Iris pigment epithelial cell (primary cell): ENCODE measurements at places on chromosomes 4 and X.
A peak's percentile ranks its signal among the peaks of the same experiment; 100 is the strongest.

DNA sequence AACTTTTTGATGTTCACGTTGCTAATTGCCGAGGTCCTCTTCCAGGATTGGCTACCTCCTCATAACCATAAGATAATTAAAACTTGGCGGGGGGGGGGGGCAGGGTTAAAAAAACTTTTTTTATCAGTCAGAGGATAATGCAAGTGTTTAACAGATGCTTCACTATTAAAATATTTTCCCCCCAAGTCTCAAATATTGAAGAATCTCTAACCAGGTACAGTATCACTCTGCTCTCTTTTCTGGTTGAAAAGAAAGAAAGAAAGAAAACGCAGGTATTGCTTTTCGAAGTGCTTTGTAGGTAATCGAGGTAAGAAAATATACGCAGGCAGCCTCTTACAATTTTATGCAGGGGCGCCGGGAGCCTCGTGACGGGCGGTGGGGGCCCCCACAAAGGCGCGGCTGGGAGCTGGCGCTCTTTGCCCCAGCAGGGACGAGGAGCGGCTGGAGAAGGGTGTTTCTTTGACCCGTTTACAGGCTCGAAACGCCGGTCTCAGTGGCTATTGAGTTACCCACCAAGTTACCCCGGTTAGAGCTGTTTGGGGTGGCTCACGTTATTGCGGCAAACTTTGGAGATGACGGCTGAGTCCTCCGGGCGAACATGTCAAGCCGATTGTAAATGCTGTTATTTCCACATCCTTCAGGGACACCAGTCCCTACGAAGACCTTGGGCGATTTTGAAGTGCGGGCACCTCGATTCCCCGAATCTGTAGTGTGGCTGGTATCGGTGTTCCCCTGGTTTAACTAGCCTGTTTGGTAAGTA, 477 bp upstream of the HAND2 start:
- DNase-seq: no peak

DNA sequence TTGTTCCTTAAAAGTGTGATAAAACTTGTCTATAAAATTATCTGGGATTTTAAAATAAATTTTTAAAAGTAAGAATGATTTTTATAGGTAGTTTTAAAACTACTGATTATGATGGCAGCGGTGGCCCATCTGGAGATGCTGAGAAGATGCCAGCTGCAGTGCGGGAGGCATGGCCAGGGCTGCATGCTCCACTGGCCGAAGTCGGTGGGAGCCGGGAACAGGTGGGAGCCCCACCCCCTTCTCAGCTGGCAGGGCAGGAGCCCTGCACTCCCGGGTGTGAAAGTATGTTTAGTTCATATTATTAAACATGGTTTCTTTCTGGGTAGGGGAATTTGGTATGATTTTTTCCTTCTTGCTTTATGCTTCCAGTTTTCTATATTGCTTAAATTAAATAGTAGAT, 63.8 kb downstream of the CORIN start:
- no peak for DNase-seq

GRCh38 chr4:99624141-99624719, 33.4 kb downstream of the C4orf54 start:
- no peak for DNase-seq

- DNase-seq: no peak
Observed at GRCh38 chr4:13547485-13548041, 3.3 kb upstream of the NKX3-2 start.

GRCh38 chrX:138723301-138723700, 11.8 kb upstream of the FGF13 start:
- DNase-seq: no peak

- no peak for DNase-seq
Observed at GRCh38 chrX:110692866-110693265, 102.8 kb downstream of the CHRDL1 start.

- DNase-seq: no peak
Observed at GRCh38 chr4:45280121-45280520, 553.8 kb upstream of the GNPDA2 start.

DNA sequence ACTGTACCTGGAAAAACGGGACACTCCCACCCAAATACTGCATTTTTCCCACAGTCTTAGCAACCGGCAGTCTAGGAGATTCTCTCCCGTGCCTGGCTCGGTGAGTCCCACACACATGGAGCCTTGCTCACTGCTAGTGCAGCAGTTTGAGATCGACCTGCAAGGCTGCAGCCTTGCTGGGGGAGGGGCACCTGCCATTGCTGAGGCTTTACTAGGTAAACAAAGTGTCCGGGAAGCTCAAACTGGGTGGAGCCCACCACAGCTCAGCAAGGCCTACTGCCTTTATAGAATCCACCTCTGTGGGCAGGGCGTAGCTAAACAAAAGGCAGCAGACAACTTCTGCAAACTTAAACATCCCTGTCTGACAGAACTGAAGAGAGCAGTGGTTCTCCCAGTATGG, 205.2 kb downstream of the CHIC1 start:
- DNase-seq: no peak

- DNase-seq: peak; percentile 62
Observed at GRCh38 chrX:69093960-69094871, 71.0 kb downstream of the PJA1 start.

DNA sequence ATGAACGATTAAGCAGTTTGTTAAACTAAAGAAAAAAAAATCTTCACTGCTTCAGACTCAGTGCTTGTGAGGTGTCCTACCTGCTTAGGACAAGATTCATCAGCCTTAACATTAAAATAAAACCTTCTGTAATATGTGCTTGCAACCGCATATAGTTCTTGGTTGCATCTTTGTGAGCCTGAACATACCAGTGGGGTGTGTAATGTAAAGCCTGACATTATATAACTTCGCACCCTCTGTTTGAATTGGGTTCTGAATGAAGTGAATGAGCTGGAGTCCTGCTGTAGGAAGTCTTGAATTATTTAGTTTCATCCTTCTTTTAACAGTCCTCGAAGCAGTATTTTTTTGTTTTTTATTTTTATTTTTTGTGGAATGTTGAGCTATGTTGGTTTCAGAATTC, 3.1 kb downstream of the KDM6A start:
- no peak for DNase-seq

GRCh38 chr4:147625733-147626132, 8.5 kb downstream of the TMEM184C start:
- no peak for DNase-seq

GRCh38 chrX:56833626-56834025, 104.6 kb downstream of the NBDY start:
- no peak for DNase-seq

- no peak for DNase-seq
Observed at GRCh38 chrX:140249088-140249487, 255.8 kb downstream of the SOX3 start.

- DNase-seq: no peak
Observed at GRCh38 chr4:115678425-115678941, 565.1 kb upstream of the NDST4 start.

- DNase-seq: peak; percentile 57
Observed at GRCh38 chr4:148376151-148376550, 66.1 kb downstream of the NR3C2 start.

DNA sequence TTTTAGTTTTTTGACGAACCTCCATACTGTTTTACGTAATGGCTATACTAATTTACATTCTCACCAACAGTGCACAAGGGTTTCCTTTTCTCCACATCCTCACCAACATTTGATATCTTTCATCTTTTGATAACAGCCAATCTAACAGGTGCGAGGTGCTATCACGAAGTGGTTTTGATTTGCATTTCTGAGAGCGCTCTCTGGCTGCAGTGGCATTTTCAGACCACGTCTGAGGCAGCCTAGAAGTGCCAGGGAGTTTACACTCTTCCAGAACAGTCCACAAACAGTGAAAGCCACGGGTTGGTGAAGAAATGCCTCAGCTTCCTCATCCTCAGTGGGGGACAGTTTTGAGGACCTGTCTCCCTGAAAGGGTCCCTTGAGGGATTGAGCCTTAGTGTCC, 471.0 kb downstream of the BCOR start:
- no peak for DNase-seq

- no peak for DNase-seq
Observed at GRCh38 chr4:31327031-31327430, 606.9 kb downstream of the PCDH7 start.

DNA sequence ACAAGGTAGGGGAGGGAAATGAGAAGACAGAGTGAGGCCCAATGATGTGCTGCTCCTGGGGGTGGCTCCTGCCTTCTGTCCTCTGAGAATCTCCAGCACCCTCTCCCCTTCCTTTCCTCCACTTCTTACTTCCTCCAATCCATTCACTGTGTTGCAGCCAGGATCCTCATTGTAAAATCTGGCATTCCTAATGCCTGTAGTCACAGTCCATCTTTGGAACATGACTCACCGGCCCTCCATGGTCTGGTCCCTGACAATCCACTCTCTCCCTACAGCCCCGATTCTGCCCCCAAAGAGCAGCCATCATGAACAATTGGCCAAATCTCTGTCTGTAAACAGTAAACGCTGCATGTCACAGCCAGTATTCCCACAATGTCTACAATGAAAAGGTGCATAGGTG, 72.9 kb downstream of the CLNK start:
- peak; percentile 86 for DNase-seq

- DNase-seq: no peak
Observed at GRCh38 chrX:123324625-123325024, 140.5 kb downstream of the GRIA3 start.

DNA sequence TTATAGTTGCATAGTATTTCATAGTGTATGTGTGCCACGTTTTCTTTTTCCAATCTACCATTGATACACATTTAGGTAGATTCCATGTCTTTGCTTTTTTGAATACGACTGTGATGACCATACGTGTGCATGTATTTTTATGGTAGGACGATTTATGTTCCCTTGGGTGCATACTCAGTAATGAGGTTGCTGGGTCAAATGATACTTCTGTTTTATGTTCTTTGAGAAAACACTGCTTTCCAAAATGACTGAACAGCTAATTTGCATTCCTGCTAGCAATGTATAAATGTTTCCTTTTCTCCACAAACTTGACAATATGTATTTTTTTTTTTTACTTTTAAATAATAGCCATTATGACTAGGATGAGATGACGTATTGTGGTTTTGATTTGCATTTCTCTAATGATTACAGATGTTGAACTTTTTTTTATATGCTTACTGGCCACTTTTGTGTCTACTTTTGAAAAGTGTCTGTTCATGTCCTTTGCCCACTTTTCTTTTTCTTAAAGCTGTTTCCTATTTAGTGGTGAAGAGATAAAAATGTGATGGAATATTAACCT, 969.5 kb upstream of the NDST4 start:
- DNase-seq: no peak

DNA sequence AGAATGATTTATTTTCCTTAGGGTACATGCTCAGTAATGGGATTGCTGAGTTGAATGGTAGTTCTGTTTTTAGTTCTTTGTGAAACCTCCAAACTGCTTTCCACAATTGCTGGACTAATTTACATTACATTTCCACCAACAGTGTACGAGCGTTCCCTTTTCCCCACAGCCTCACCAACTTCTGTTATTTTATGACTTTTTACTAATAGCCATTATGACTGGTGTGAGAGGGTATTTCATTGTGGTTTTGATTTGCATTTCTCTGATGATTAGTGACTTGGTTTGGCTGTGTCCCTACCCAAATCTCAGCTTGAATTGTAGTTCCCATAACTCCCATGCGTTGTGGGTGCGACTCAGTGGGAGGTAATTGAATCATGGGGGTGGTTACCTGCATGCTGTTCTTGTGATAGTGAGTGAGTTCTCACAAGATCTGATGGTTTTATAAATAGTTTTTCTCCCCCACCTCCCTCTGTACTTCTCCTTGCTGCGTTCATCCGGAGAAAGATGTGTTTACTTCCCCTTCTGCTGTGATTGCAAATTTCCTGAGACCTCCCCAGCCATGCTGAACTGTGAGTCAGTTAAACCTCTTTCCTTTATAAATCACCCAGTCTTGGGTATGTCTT, 95.1 kb downstream of the GBA3 start:
- DNase-seq: no peak

- no peak for DNase-seq
Observed at GRCh38 chr4:113959539-113959937, 19.9 kb downstream of the ARSJ start.

DNA sequence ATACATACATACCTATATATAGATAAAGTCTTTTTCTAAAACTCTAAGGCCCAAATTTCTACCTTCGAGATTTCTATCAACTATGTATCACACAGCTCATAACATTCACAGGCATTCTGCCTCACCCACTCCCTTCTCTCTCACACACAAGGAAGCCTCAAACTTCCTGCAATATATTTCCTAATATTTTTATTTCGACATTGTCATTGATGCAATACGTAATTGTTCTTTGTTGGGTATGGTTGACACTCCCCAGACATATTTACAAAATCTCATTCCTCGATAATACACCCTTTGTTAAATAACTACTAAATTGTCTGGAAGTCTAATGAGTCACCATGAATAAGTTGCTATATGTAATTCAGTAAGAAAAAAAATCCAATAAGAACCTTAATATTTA, 143.5 kb downstream of the HNRNPD start:
- DNase-seq: no peak

- DNase-seq: peak; percentile 35
Observed at GRCh38 chr4:109077505-109077904, 225.0 kb downstream of the COL25A1 start.

- peak; percentile 94 for DNase-seq
Observed at GRCh38 chr4:687048-687970, 1.6 kb downstream of the SLC49A3 start.

- no peak for DNase-seq
Observed at GRCh38 chrX:107827852-107828251, 2.2 kb downstream of the MID2 start.

- peak; percentile 24 for DNase-seq
Observed at GRCh38 chrX:12360986-12361598, 222.8 kb downstream of the FRMPD4 start.

DNA sequence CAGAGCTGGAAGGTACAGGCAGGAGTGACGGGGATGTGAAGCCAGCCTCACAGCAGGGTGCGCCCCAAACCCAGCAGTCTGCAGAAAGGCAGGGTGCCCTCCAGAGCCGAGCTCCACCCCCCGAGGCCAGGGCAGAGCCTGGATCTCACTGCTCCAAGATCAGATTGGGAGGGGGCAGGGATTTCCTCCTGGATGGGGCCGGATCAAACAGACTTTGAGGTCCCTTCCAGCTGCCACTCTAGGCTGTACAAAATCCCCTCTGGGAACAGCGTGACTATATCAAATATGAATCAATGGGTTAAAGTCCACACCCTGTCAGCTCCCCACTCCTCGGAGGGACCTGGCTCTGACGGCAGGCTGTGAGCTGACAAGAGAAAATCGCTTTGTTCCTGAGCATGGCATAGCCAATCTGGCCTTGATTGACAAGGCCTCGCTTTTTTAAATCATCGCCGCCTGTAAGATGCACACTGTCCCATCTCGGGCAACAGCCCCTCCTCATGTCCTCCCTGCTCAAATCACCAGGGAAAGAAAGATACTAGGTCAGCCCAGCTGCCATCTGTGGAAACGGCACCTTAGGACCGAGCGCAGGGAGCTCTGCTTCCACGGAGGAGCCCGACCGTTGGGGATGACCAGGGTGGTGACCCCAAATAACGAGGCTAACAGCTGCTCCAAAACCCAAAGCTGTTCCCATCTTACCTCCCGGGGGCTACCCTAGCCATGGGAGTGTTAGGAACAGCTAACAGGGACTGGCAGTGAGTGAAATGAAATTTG, 39.9 kb downstream of the PSAPL1 start:
- DNase-seq: no peak
